NCI-H524 treated with DMSO at 0.1 percent for 48 hours (cell line): ENCODE measurements at places on chromosomes 3 and 15.

DNA sequence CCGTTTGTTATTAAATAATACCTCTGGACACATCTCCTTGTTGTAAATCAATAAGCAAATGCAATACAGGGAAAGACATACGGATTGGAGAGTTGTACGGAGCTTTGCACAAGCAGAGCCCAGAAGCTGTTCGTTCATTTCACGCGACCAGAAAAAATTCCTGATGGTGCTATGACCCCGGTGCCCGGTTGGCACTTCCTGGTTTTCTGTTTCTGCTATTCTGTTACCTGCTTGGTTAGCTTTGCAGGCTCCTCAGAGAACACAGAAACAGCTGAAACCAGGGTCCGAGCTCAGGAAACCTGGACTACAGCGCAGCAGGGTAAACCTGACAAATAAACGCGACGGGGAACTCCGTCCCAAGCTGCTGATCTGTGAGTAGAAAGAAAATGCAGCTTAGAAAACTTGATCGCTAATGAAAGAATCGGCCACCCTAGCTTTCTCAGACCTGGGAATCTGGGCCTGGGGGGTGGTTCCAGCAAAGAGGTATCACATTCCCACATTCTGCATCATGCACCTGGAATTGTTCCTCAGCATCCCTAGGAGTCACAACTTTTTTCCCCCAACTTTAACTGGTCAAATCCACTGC, 845 bp downstream of the CNTN3 start:
- no peak for DNase-seq

GRCh38 chr15:40115670-40116093, 7.0 kb upstream of the BMF start:
- DNase-seq: no peak

DNA sequence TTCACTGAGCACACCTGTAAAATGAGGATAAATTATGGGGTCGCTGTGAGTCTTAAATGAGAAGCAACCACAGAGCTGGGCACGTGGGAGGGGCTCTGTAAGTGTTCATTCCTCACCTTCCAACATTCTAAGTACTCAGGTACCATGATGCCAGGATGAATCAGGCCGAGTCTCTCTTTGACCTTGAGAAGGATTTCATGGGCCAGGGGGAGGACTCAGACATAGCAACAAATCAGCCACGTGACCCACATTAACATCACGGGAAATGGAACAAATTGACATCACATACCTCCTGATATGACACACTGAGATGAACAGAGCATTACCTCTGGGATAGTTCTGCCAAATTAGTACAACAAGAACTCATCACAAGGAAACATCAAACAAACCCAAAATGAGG, 35.2 kb upstream of the USP3 start:
- DNase-seq: no peak

DNA sequence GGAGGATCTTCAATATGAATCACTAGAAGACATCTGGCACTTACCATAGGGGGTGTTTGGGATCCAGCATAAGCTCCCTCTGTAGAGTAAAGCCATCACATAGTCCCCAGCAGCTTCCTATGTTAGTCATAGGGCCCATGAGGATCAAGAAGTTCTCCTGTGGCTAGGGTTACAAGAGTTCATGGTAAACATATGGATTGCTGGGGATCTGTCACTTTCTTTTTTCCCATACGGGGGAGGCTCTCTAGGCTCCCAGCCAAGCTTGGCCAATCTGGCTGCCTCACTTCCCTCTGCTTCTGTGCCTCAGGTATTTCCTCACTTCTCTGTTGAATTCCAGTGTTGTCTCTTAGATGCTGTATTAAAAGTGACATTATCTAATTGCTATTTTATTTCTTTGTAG, 597.9 kb downstream of the PDCD6IP start:
- DNase-seq: peak; percentile 97

DNA sequence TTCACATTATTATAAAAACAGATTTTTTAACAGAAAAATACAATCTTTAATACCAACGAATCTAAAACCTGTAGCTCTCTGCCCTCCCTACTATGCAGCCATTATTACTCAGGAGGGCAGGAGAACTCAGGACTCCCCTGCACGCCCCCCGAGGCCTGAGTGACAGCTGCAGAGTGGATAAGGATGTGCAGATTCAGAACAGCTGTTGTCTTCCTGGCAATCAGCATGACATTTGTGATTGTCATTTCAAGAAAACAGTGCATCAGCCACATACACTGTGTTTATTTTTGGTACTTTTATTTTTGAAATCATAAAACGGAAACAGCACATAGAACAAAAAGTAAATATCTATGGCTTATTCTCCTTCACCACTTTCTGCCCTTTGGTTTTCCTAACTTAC, 450.8 kb downstream of the OCA2 start:
- no peak for DNase-seq

DNA sequence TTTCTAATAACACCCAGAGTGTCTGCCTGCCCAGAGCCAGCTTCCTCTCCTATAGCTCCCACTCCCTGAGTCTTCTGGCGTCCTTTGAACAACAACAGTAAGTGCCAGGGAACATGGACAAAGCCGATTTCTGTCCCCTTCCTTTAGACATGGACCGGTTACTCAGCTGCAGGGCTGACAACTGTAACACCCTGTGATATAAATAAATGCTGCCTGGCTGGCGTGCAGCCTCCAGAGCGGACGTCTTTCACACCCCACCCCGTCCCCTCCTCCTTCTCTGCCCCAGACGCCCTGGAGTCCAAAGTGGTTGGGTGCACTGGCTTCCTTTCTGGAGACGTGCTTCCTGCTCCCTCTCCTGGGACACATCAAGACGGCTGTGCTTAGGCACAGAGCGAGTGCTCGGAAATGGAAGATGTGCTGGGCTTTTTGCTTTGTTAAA, 281.9 kb upstream of the LRRFIP2 start:
- DNase-seq: no peak

- DNase-seq: no peak
Observed at GRCh38 chr3:138443521-138444503, 9.4 kb downstream of the ESYT3 start.

GRCh38 chr3:130915567-130916292, 21.8 kb downstream of the ATP2C1 start:
- no peak for DNase-seq

DNA sequence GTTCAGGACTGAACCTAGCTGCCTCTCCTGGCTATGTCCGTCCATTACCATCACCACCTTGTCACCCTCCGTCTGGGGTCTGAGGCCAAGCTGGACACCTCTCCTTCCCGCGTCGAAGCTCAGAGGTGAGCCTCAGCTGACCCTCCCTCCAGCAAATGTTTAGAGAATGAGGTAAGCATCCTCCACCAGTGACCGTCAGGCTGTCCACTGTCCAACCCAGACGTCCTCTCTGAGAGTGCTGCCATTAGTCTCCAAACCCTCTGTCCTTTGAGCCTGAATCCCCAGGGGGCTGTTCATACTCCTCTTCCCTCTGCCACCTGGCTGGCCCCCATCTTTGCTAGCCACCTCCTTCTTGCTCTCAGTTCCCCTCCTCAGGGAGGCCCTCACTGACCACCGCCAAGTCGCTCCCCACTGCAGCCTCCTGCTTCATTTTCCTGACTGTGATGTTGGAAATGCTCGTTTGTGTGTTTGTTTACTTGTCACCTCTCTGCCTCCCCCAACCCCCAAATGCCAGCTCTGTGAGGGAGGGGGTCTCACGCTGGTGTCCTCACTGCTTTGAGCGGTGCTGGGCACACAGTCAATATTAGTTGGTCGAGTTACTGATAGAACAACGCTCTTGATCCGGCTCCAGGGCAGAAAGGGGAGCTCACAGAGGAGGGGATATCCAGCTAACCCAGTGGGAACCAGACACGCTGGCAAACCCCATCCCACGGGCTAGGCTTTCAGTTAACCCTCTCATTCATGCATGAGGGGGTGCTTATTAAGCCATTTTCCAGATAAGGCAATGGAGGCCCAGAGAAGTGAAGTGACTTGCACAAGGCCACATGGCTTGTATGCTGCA, 64.9 kb downstream of the IQSEC1 start:
- no peak for DNase-seq

GRCh38 chr3:141380279-141380678, 12.0 kb downstream of the ZBTB38 start:
- no peak for DNase-seq

- DNase-seq: peak; percentile 93
Observed at GRCh38 chr3:159760046-159760445, 228.6 kb upstream of the IL12A start.

DNA sequence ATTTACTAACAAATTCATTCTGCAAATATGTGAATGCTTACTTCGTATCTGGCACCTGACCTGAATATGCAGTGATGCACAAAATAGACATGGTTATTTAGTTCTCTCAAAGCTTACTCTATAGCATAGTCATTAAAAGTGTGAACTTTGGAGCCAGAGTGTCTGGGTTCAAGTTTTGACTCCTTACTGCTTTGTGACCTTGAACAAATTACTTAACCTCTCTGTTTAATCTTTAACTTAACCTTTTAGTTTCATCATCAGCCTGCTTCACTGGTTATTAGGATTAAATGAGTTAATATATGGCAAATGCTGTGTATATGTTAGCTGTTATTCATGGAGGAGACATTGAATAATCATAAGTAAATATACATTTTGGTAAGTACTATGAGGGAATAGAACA, 12.1 kb upstream of the MGA start:
- DNase-seq: no peak

DNA sequence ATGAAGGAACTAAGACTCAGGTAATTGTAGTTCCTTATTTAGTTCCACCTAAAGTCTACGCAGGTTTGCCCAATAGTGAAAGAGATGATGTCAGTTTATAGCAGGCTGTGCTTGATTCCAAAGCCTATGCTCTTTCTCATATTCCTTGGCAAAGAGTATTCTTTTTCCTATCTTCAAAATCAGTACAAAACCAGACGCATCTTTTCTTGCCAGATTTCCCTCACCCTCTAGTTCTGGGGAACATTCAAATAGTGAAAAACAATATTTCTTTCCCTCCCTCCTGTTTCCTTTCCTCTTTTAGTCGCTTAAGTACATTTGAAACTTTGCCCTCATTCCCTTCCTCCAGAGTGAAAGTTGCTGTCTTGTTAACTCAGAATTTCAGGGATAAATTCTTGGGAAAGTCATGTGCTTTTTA, 134.6 kb upstream of the PDZRN3 start:
- DNase-seq: no peak

DNA sequence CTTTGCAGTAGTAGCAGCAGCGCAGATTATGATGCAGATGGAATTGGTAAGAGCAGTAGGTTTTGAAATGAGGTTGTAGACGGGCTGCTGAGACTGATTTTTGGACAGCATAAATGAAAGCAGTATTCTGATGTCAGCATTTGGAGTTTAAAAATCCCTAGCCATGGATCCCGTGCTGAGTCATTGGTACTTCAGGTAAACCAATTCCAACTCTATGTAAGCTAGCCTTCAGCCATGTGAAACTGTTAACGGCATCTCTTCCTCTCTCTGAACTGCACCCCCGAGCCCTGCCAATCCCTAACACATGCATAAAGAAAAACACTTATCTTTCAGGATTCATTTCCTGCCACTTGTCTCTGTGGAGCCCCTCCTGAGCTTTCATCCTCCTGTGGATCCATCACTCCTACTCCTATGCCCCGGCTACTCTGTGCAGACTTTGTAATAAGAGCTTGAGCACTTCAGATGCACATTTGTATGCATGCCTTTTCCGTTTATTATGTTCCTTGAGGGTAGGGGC, 119.0 kb downstream of the AKAP13 start:
- no peak for DNase-seq

DNA sequence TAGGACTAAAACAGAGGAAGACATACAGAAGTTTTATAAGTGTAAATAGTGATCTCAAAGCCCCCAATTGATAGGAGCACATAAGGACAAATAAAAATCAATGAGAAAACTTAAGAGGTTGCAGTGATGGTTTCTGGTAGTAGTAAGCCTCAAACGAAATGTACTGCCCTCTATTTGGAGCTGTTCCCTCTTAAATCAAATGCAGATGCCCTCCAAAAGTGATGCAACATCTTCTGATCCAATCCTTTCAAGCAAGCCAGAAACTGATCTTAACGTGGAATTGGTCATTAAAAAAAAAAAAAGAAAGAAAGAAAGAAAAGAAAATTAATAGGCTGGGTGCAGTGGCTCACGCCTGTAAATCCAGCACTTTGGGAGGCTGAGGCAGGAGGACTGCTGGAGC, 259.3 kb downstream of the ZBTB20 start:
- no peak for DNase-seq

DNA sequence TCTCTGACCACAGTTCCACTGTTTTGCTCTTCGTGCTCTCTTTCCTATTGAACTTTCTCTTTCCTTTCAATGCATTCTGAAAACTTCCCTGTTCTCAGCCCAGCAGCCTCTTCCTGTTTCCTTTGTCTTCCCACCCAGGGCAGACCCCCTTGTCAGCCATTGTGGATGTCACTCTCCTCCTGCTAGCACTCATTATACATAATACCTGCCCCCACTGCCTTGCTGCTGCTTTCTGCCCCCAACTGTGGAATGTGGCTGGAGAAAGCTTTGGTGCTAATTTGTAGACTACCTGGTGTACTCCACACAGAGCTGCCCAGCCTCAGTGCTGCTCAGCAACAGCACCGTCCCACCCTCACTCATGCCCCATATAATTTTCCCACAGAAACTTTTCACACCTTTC, 80.2 kb downstream of the CHCHD6 start:
- DNase-seq: no peak

DNA sequence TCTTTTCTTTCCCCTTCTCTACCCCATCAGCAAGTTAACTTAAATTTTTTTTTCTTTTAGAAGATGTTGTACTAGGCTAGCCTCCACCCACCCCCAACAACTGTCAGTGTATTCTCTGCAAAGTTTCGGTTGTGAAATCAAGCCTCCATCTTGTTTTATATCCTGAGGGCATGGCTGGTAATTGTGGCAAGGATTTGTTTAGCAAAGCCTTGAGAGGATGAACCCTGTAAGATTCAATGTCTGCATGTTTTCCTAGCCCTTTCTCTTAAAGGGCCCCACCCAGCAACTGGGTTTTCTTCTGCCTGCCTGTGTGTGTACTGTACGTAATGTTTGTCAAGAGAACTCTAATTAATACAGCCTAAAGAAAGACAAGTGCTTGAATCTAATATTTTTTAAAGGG, 475.3 kb downstream of the FHIT start:
- DNase-seq: no peak

GRCh38 chr15:52098323-52098722, 14.3 kb downstream of the BCL2L10 start:
- DNase-seq: no peak

GRCh38 chr3:170047133-170047404, 9.3 kb downstream of the GPR160 start:
- no peak for DNase-seq

- no peak for DNase-seq
Observed at GRCh38 chr3:145899241-145899640, 261.7 kb downstream of the PLOD2 start.

- peak; percentile 31 for DNase-seq
Observed at GRCh38 chr15:55799291-55800212, 56.6 kb upstream of the PRTG start.

- DNase-seq: no peak
Observed at GRCh38 chr3:76965122-76965725, 74.7 kb upstream of the ROBO2 start.

GRCh38 chr15:74833376-74834107, 7.1 kb downstream of the CPLX3 start:
- DNase-seq: peak; percentile 57

GRCh38 chr3:36762918-36763849, 1.2 kb downstream of the DCLK3 start:
- DNase-seq: peak; percentile 60
